ENCODE measurements at places on chromosomes 6 and 20.

GRCh38 chr20:46144432-46145025 is 26.4 kb downstream of the CD40 start:
- DNase-seq: no peak

DNA sequence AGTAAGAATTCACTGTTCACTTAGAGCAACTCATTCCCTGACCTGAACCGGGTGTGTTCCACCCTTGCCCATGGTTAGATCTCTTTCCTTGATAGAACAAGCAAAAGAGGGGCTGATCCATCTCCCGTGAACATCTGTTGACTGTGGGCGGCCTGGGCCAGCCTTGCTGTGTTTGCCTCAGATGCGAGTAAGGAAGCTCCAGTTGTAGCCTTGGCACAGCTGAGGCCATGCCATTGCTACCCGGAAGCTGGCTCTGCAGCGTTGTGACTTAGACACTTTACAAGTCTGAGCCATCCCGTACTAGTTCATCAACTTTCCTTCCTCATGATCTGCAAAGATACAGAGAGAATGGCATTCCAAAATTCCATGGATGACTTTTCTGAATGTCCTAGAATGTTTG is 139.0 kb downstream of the MAP3K4 start:
- no peak for DNase-seq

- DNase-seq: no peak
Measured at GRCh38 chr20:49811825-49812506, 662 bp upstream of the SLC9A8 start.

DNA sequence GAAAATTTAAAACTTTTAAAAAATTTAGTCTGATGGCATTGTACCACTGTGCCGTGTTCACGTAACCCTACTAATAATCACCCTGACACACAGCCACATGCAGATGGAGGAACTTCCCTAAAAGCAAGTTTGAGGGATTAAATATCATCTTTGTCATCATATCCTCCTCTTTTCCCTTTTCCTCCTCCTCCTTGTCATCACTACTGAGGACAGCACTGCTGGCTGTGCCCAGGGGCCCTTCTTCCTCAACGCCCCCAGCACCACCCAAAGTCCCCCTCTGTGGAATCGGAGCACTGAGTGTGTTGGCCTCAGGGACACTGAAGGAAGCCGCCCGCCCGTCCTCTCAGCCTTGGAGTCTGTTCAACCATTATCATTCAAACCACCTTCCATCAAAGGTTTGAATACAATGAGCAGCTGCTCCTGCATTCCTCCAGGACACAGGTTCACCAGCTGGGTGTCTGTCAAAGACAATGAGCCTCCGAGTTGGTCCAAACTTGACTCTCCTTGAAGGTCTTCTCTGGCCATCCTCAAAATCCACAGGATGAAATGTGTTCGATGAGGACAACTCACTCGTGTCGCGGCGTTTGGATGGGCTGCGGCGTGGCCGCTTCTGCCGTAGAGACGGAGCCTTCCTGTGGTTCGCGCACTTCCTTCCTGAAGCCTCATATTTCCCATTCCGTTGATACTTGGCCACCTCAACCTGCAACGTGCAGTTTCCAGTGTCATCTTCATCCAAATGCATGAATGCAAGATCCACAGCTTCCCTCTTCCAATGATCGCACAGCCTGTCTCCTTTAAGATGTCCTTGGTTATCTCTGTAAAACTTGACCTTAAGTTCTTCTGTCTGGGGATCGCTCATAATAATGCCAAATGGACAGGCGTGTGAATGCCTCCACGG is 23.3 kb downstream of the NQO2 start:
- DNase-seq: no peak

DNA sequence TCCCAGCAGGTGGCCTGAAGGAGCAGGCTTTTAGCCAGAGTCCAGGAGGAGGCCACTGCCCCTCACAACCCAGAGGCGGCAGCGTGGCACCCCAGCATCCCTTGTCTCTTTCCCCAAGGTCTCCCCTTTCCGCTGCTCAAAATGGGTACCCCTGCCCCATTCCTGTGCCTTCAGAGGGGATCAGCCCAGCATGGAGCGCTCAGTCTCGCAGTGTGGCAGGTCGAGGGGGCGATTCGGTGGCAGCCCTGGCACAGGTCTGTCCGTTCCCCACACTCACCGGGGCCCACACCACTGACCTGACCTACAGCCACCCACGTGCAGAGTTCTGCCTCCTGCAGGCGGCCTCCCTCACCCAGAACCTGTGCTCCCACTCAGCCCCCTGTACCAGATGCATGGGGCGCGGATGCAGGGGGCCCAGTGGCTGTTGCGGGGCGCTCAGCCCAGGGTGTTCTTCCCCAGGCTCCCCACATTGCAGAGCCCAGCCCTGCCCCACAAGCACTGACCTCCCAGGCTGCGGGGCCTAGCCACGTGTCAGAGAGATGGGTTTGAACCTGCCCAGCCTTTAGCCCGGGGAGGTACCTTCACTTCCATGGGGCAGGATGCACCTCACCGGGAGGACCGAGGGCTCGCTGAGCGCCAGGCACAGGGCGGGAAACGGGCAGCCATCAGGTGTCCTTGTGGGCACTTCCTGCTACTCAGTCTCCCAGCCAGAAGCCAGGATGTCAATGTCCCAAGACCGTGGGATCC is 41.8 kb downstream of the DSTN start:
- DNase-seq: no peak

- no peak for DNase-seq
Measured at GRCh38 chr20:57312138-57312537, 17.5 kb upstream of the SPO11 start.
